NCI-H446 treated with DMSO at 0.1 percent for 48 hours (cell line): ENCODE measurements at places on chromosomes 11 and 22.

DNA sequence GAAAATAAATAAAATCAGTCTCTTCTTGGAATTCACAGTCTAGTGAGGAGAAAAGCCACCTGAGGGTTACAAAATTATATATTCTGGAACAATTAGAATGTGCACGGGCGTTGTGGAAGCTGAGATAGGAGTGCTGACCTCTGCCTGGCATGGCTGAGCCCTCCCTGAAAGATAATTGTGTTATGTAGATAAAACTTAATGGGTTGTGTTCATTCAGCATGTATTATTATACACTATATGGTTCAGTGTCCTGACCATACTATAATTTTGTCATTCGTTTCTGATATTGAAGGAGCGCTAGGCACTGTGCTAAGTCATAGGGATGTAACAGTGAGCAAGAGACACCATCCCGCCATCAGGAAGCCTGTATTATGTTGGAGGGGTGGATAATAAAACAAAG is 3.7 kb downstream of the ACAT1 start:
- DNase-seq = no peak

DNA sequence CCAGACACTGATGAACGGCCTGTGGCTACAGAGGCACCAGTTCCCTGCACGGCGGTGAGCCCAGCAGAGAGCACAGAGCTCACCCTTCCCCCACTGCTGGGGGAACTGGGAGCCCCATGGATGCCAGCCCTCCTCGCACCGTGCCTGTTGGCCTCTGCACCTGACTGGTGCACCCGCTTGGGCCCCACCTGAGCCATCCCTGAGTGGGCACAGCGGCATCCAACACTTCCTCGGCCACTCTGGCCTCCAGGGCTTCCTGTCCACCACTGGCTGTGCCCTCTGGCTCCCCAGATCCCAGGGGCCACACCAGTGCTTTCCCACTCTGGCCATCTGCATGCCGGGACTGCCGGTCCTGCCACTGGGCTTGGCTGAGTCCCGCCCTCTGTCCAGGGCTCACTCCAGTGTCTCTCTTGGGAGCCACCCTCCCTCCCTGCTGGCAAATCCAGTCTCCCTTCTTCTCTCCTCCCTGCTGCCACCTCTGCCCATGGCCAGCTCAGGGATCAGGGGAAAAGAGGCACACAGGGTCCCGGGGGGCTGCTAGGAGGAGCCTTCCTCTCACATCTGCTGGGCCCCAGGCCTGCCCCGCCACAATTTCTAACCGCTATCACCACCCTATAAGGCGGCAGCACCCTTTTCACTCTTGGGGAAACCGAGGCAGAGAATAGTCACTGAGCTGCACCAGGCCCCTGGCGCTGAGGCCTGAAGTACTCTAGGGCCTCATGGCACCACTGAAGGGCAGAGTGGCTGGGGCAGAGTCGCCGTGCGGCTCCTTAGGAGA is 33.0 kb downstream of the GNB1L start:
- DNase-seq = no peak

DNA sequence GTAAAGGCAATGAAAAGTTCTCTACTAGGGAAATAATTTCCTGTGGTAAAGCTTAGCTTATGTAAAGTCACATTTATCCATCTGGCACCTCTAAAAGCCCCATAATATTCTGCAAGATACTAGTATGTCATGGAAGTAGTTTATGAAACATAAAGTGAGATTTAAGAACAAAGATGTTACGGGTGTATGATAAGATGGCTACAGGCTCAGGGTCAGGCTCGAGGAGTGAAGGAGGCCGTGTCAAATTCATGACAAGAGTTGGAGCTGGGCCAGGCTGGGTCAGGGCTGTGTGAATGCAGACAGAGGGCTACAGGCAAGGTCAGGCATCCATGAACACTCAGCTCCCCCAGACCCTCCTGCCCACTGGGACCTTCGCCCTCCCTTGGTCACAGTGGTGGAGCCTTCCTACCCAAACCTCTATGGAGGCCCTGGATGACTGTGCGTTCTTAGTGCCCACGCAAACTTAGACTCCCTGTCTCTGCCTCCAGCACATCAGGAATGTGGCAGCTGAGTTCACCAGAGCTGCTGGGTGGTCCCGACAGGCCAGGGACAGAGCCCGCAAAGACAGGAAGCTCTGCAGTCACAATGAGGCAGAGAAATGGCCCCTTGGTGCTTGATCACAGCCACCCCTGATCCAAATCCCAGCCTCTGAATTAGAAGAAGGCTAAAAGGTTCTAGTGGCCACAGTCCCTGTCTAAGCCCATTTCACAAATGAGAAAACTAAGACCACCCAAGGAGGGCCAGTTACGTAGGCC is 14.8 kb downstream of the IGLL5 start:
- no peak for DNase-seq

- DNase-seq = no peak
These were observed 7.8 kb downstream of the PPM1F start for GRCh38 chr22:21944871-21945270.

DNA sequence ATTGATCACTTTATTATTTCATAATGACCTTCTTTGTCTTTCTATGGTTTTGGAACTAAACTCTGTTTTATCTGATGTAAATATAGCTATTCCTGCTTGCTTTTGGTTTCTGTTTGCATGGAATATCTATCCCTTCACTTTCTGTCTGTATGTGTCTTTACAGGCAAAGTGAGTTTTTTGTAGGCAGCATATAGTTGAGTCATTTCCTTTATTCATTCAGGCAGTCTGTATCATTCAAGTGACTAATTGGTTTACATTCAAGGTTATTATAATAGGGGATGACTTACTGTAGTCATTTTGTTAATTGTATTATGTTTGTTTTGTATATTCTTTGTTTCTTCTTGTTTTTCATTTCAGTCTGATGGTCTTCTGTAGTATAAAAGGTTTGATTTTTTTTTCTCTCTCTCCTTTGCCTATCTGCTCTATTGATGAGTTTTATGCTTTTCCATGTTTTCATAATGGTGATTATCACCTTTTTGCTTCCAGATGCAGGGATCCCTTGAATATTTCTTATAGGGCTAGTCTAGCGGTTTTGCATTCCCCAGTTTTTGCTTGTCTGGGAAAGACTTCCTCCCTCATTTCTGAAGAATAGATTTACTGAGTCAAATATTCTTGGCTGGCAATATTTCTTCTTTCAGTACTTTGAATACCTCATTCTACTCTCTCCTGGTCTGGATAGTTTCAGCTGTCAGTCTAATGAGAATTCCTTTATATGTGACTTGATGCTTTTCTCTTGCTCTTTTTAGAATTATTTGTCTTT is 50.4 kb downstream of the GDPD4 start:
- DNase-seq = no peak
